Left renal cortex interstitium (tissue), 4 donors: ENCODE measurements at places on chromosomes 7 and 10.

- no peak for DNase-seq
These were observed 95.9 kb upstream of the SLC25A13 start for GRCh38 chr7:96417784-96418183.

- no peak for DNase-seq
These were observed 173.0 kb upstream of the NPS start for GRCh38 chr10:127376071-127376470.

DNA sequence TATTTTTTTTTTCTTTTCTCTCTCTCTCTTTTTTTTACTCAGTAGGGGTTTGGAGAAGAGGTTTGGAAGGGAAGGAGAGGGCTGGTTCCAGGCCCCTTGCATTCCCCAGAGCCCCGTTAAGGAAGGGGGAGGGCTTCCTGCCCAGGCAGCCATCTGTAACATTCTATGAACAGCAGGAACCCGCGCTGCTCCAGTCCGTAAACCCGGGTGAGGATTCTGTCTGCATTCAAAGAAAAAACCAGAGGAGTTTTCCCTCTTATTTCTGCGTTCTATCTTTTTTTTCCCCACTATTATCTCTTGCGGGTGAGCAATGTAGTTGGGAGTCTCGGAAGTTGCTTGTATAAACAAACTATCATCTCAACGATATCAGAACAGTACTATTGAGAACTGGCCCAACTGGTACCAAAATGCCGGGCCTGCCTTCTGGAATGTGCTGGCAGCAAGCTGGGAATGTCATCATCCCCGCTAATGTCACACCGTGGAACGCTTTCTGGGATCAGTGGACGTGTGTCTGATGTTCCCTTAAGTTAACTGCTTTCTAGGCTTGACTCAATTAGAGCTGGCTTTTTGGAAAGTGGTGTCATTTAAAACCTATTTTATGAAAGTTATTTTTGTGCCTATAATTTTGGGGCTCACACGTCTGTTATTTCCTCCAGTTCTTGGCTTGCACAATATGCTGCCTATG, 153.1 kb upstream of the MEOX2 start:
- peak; percentile 36 for DNase-seq

DNA sequence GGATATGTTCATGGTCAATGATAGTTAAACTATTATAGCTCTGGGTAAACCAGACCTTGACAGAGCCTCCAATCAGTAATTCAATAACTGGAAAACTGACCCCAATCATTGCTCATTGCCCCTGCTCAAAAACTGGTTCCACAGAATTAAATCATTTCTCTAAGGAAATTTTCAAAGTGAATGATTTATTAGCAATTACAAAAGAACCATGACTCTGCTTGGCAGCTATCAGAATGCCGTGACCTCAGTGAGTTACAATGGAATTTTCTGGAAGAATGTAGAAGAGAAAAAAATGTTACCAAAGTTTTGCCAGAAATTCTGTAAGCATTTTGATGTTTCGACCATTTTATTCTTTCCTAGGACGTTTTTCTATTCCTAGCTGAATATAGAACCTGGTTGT, 106.8 kb upstream of the APBB1IP start:
- no peak for DNase-seq

GRCh38 chr7:74404741-74405140, 49.0 kb upstream of the GTF2IRD1 start:
- no peak for DNase-seq

DNA sequence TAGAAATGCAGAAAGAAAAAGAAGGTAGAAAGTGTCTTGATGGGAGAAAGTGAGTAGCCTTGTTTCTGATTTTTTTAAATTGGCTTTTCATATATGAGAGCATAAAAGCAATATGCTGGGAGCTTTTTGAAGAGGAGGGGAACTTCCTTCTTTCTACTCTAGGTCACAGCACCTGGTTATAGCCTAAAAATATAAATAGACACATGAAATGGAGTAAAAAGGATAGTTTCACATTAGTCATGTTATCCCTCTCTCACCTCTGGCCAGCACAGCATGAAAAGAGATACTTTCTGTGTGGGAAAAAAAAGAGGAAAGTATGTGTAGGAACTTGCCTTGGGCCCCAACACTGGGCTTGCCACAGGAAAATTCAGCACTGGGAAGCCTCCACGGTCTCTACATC, 292.2 kb upstream of the ZWINT start:
- no peak for DNase-seq

DNA sequence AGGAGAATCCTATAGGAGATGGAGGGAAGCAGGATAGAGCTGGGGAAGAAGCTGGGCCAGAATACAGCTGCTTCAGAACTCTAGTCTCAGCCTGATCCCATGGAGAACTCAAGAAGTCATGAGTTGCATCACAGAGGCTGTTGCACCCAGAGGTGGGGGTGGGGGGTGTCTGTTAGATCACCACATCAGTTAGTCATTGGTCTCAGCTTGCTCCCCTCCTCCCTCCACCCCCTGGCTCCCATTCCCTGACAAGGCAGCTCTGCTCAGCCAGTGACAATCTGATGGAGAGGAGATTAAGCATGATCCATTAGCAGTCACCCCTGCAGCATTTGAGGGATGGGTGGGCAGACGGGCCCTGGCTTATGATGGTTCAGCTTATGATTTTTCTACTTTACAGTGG, 58.4 kb upstream of the FGL2 start:
- no peak for DNase-seq

DNA sequence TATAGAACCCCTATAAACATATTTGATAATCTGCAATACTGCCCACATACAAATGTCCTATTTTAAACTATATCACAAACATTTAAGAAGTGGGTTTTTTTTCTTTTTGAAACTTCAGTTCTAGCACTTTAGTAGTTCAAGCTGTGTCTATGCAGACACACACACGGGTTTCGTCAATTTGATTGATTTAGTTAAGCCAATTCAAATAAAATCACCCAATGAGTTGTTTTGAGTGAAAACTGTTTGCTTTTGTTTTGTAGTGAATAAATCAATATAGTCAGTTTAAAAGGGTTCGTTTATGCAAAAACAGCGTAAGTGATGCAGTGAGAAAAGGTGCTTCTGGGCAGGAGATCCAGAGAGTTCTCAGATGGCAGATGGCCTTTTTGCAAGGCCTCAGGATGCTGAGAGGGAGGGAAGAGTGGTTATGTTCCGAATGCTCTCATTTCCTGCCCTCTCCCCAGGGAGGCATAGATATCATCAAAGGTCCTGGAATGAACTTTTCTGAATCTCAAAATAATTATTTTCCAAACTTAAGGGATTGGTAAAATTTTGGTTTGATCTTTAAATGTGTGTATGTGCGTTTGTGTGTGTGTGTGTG, 102.7 kb downstream of the AGMO start:
- DNase-seq: no peak

DNA sequence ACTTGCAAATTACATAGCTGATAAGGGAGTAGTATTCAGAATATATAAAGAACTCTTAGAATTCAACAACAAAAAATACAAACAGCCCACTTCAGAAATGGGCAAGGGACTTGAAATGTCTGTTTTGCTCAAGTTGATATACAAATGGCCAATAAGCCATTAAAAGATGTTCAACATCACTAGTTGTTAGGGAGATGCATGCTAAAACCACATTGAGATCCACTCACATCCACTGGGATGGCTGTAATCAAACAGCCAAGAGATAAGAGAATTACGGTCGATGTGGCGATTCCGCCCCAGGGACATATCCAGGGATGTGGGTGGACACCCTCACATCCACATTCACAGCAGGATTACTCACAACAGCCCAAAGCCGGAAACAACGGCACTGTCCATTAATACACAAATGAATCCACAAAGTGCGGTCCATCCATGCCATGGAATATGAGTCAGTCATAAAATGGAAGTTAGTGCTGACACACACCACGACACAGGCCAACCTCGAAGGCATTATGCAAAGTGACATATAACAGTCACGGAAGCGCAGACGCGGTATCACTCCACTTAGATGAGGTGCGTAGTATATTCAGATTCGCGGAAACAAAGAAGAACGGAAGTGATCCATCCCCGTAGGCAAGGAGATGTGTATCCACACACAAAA, 227.8 kb downstream of the DNAJB6 start:
- no peak for DNase-seq

- DNase-seq: no peak
These were observed 70.1 kb upstream of the TFEC start for GRCh38 chr7:116100626-116101025.

- no peak for DNase-seq
These were observed 48.6 kb downstream of the ARHGAP19 start for GRCh38 chr10:97243836-97244235.

- DNase-seq: no peak
These were observed 70.5 kb upstream of the ABI1 start for GRCh38 chr10:26931223-26931622.

- DNase-seq: no peak
These were observed 22.8 kb downstream of the ANTXRL start for GRCh38 chr10:46309511-46310142.

- DNase-seq: no peak
These were observed 112.8 kb downstream of the PARD3 start for GRCh38 chr10:34702093-34702937.

DNA sequence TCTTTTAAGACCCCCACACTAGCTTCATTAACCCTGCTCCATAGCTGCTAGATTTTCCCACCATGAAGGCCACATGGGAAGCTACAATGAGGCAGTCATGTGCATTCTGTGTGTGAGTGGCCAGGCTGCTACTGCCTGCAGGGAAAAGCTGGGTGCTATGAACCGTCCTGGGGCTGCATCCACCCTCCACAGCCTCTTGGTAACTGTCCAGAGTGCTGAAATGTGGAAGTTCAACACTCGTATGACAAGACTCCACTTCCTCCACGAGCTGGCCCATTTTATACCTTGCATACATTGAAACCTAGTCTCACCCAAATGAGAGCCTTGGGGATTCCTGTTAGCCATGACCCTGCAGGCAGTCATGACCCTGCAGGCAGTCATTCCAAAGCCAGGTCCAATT, 59.4 kb downstream of the CUZD1 start:
- DNase-seq: peak; percentile 70

DNA sequence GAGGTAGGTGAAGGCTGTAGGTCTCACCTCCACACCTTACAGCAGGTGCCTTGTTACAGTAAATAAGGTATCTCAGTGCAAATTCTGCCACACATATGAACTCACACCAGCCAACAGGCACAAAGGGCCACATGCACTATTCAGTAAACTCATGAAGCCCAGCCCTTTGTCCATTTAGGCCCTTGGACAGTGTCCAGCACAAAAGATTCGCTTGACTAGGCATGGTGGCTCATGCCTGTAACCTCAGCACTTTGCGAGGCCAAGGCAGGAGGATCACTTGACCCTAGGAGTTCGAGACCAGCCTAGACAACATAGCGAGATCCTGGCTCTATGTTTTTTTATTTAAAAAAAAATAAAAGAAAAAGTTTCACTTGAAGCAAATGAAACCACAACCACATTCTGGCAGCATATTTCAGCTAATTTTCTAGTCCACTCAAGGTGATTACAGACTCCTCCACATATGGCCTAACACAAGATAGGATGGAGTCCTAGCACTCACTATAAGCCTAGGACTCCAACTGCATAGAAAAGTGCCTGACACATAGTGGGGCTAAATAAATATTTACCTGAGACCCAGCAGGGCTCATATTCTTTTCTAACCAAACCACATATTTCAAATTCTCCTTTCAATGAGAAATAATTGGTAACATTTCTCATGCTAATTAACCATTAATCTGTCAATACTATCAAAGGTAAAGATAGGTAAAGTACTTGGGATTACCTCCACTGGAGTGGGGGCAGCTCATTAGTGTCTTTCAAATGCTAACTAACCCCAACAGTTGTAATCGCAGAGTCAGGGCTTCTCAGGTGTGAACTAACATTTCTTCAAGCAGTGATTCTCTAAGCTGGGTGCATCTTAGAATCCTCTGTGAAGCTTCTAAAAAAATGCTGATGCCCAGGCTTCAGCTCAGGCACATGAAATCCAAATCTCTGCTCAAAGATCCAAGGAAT, 4.5 kb upstream of the ANKRD1 start:
- DNase-seq: no peak

DNA sequence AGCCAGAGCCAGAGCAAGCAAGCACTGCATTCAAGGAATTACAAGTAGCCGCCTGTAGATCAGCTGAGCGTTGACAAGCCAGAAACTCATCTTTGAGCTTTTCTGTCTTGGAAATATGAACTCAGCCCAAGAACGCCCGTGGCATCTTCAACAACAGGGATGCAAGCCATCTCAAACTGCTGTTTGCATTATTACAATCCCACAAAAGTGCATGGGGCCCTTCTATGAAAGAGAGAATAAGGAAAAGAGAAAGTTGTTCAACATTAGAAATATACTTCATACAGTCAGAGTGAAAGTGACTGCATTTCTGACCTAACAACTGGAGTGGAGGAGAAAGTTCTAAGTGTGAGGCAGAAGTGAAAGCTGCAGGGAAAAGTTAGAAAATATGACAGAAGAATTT, 6.5 kb downstream of the SGCE start:
- no peak for DNase-seq

DNA sequence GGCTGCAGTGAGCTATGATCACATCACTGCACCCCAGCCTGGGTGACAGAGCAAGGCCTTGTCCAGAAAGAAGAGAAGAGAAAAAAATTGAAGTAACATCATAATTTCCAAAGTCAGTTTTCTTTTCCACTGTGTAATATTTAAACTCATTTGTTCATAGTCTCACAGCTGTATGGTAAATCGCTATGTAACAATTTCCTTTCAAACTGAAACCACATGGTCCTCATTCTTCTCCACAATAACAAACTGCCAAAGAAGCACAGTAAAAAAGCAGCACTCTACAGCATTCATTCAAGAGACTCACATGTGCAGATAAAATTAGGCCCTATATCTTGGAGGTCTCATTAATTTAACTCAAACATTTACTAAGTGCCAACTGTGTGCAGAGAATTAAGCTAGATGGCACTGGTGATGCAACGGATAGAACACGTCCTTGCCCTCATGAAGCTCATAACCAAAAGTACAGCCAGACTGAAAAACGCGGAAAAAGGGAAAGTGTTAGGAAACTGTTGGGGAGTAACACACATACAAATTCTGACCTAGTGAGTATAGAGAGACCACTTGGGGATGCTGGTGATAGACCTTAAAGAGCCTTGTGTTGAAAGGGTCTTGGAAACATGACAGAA, 174.0 kb upstream of the KCTD7 start:
- DNase-seq: no peak

DNA sequence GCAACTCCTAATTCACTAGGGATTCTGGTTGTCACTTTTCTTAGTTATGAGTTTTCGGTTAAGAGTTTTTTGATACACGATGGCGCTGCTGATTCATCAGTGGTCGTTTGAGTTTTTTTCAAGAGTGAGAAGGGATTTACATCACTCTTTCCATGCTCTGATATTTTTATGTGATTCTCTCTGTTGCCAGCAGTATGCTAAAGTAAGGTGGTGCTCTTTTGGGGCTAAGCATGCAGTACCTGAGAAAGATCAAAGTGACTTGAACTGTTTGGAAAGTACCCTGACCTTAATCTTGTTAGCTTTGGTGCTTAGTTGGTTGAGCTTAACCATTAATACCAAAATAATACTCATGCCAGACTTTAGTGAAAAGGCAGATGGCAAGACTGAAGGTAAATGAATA, 28.1 kb downstream of the STAMBPL1 start:
- no peak for DNase-seq
